ENCODE measurements at places on chromosomes 4 and X. TPM values are rescaled to one million over a fixed set of nuclear protein-coding genes. Genes with fewer than 3 reads are reported as not detected.

GATB gene
- 22.1 TPM for total RNA-seq

ZNF630 gene
- total RNA-seq, result 7.5 TPM

ZIC3 gene
- not detected for total RNA-seq

NLGN4X gene
- 6.4 TPM for total RNA-seq

SERPINA7 gene
- total RNA-seq, result not detected

POU4F2 gene
- not detected for total RNA-seq

SATL1 gene
- not detected for total RNA-seq

DNA sequence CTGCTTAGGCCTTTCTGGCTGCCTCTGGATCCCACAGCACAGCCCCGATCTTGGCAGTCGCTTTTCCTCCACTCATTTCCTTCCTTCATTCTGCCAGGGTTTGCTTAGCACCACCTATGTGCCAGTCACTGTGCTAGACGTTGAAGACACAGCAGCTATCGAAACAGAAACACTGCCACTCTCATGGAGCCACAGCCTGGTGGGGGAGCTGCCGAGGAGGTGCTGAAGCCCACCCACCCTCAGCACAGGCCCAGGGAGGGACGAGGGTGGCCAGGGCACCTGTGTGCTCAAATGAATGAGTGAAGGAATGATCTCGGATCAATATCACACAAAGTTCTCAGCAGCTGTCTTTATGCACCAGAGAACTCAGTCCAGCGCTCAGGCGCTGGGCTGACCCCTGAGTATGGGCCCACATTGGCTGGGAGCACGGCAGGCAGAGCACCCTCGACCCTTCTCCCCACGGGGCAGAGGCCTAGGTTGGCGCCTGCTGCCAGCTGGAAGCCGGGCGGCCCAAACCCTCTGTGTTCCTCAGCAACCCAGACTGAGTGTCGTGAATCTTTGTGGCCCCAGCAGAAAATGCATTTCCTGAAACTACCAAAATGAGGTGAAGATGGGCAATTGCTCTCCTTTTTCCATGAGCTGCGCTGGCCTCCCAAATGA, 108.9 kb downstream of the SORCS2 start:
- H3K36me3 ChIP-seq, result no peaks in the 10 kb centered on the region
- H3K4me3 ChIP-seq, result no peak overlapping the region
- no peaks in the 10 kb centered on the region for H3K27me3 ChIP-seq
- no peaks in the 10 kb centered on the region for H3K4me1 ChIP-seq
- H3K27ac ChIP-seq, result no peak overlapping the region

- no peak for DNase-seq
- H3K27ac ChIP-seq, result no peak within 1 kb of the TSS
- H3K4me3 ChIP-seq, result no peak within 1 kb of the TSS
- no peaks in the 10 kb centered on the region for H3K27me3 ChIP-seq
- H3K4me1 ChIP-seq, result no peaks in the 10 kb centered on the region
Measured at GRCh38 chrX:54798137-54798536, at the start of gene ITIH6. Gene ITIH6, minus strand, starts transcription at chrX:54798255. Its CDS starts 45 bp downstream, at chrX:54798210.

DNA sequence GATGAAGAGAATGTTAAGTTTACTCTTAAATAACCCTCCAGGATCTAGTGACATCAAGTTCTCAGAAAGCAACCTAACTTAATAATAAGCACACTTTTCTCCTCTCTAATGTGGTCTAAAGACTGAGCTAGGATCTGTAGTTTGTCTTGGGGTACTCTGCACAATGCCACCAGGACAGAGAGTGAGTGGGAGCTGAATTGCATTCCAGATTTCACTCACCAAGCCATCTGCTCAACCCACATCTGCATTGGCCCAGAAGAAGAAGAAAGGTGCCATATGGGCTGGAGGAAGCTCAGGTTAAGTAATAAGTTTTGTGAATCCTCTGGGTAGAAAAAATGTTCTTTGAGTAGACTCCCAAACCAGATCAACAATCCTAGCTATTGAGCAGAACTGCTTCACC, 384.6 kb downstream of the PPP3CA start:
- H3K4me3 ChIP-seq, result no peak overlapping the region
- H3K27ac ChIP-seq, result no peak overlapping the region
- no peaks in the 10 kb centered on the region for H3K4me1 ChIP-seq
- DNase-seq, result no peak

DNA sequence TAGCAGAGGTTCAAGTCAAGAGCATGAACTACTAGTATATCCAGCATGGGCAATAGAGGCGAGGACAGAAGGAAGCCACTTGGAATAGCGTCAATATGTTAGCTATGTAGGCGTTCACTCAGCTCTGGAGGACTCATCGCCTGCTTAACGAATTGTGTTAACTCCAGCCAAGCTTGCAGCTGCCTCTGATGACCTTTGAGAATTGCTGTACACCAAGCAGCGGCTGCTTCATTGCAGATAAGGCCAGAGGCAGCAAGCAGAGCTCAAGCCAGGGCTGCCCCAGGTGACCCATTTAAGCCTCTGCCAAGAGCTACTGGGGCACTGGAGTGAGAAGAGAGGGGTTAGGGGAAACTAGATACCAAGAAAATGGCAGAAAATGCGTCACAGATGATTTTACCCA, 160.2 kb upstream of the IGFBP7 start:
- no peak for DNase-seq
- H3K27ac ChIP-seq, result no peak overlapping the region
- peaks cover 6% of the 10 kb centered on the region for H3K4me1 ChIP-seq
- no peaks in the 10 kb centered on the region for H3K36me3 ChIP-seq
- no peaks in the 10 kb centered on the region for H3K27me3 ChIP-seq

DNA sequence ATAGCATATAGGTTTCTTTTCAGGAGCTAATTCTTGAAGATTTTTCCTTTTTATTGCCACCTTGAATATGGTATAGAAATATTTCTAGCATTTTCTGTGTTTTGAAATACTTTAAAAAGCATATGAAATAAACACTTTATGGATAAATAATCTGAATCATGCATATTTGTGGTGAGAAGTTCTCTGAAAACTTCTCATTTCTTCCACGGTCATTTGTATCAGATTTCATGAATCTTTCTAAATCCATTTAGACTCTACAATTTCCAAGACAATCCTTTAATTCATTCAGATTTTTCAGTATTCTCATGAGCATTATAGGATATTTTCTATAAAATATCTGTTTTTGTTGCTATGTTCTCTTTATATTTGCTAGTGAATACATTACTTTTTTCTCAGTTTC, 16.2 kb upstream of the CA5B start:
- no peaks in the 10 kb centered on the region for H3K4me1 ChIP-seq
- H3K36me3 ChIP-seq, result no peaks in the 10 kb centered on the region
- H3K27ac ChIP-seq, result no peak overlapping the region
- no peaks in the 10 kb centered on the region for H3K27me3 ChIP-seq

DNA sequence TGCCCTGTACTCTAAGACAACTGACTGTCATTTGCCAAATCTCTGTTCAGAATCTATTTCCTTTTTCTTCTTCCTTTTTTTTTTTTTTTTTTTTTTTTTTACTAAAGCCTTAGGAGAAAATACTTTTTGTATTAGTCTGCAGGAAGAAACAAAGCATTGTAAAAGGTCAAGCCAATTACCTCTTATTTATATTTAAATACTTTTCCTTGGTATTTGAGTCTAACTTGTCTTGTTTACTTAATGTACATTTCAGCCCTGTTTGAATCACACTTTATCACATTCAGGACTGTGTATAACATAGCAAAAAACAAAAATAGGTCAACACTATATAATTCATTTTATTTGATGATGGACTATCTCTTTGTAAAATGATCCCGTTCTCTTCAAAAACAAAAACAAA, 262.2 kb downstream of the RPA4 start:
- no peak overlapping the region for H3K27ac ChIP-seq
- no peak for DNase-seq
- no peak overlapping the region for H3K4me3 ChIP-seq
- H3K27me3 ChIP-seq, result no peaks in the 10 kb centered on the region
- no peaks in the 10 kb centered on the region for H3K36me3 ChIP-seq
- H3K4me1 ChIP-seq, result no peaks in the 10 kb centered on the region

GRCh38 chr4:56389558-56389957, 2.3 kb upstream of the AASDH start:
- no peak overlapping the region for H3K27ac ChIP-seq
- H3K4me3 ChIP-seq, result no peak overlapping the region
- H3K36me3 ChIP-seq, result no peaks in the 10 kb centered on the region
- DNase-seq, result no peak
- peaks cover 10% of the 10 kb centered on the region for H3K4me1 ChIP-seq

- H3K27ac ChIP-seq, result no peak overlapping the region
- no peaks in the 10 kb centered on the region for H3K27me3 ChIP-seq
- no peaks in the 10 kb centered on the region for H3K4me1 ChIP-seq
- H3K36me3 ChIP-seq, result no peaks in the 10 kb centered on the region
Measured at GRCh38 chr4:53852343-53852742, 212.1 kb downstream of the CHIC2 start.

GRCh38 chr4:141513866-141514265, 122.5 kb upstream of the IL15 start:
- no peak for DNase-seq
- no peak overlapping the region for H3K4me3 ChIP-seq
- no peaks in the 10 kb centered on the region for H3K27me3 ChIP-seq
- H3K27ac ChIP-seq, result no peak overlapping the region
- H3K36me3 ChIP-seq, result no peaks in the 10 kb centered on the region
